H4 (cell line): ENCODE measurements at places on chromosomes 16 and 17.

DNA sequence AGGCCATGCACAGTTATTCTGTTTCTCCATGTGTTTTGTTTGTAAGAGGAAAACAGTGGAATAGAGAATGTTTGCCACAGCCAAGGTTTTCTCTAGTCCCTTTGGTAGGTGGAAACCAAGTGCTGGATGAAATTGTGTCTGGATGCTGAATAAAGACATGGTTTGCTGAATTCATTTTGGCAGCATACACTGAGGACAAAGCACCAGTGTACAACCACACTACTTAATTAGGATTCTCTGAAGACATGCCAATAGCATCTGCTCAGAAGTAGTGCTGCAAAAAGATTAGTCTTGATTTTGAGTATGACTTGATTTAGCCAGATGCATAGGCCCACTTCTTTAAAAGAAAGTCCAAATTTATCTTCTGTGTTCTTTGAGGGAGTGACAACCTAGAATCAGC, 230.5 kb upstream of the CACNG5 start:
- no peak for DNase-seq

GRCh38 chr17:53471514-53471913, 351.2 kb upstream of the KIF2B start:
- no peak for DNase-seq

DNA sequence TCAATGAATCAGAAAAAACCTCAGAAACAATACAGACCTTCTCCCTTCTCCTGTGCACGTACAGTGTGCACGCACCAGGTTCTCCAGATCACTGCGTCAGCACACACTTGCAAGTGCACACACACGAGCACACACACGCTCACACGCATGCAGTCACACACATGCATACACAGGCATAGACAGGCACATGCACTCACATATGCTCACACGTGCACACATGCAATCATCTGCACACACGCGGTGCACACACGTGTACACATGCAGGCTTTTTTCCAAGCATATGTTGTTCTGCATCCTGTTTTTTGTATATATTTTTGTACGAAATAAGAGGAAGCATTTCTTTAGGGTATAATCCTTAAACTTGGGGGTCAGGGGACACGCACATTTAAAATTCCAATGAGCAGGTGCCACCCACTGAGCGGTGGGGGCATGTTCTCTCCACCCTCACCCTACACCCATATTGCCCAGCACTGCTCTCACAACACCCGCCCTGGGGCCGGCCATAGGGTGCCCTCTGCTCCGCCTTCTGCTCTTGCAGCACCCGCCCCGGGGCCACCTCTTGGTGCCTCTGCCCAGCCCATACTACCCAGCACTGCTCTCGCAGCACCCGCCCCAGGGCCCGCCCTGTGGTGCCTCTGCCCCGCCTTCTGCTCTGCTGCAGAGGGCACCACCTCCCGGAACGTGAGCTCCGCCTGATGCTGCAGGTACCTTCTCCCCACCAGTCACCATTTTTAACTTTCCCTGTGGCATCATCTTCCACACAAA, 20.9 kb downstream of the KLHDC4 start:
- no peak for DNase-seq

- no peak for DNase-seq
Measured at GRCh38 chr17:59439262-59439661, 107.8 kb downstream of the YPEL2 start.

DNA sequence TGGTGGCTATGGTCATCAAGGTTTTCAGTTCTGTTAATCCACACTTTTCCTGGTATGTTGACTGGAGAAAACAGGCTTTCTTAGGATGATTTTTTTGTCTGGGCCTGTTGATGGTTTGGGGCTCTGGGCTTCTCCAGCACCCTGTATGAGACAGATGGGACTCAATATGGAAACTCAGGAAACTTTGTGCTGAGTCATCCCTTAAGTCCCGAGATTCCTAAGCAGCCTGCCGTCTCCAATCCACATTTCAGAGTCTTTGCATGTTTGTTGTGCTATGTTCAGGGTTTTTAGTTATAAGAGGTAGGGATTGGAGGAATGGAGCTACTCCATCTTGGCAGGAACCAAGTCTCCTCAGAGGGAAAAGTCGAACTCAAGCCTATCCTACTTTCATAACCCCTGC, 253.3 kb upstream of the FOXF1 start:
- DNase-seq: no peak

DNA sequence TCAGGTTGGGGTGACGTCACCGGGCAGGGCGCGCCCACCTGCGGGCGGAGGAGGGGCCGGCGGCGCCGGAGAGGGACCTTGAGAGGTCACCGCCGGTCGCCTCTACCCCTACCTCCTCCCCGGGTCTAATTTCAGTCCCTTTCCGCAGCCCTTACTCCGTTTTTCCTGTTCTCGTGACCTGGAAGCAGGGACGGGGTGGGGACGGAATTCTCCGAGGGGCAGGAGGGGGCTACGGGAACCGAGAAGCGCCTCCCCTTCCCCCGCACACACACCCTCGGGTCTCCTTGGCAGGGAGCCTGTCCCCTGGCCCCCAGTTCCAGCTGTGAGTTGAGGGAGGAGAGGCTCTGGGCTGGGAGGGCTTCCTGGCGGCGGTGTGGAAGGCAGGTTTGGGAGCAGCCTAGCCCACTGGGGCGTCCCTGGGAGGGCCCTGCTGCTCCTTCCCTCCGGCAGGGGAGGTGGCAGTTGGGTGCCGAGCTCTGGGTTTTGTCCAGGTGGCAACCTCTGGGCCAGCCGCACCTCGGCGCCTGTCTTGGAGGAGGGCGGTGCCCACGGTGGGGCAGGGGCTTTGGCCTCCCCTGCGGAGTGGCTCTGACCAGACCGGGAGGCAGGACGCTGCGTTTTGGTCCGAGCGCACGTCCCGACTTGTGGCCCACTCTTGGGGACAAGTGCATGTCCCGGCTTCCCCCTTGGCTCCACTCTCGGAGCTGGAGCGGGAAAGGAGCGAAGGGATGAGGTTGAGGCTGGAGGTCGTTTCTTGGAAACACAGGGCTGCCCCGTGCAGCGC, 773 bp downstream of the SYNGR3 start:
- DNase-seq: no peak

DNA sequence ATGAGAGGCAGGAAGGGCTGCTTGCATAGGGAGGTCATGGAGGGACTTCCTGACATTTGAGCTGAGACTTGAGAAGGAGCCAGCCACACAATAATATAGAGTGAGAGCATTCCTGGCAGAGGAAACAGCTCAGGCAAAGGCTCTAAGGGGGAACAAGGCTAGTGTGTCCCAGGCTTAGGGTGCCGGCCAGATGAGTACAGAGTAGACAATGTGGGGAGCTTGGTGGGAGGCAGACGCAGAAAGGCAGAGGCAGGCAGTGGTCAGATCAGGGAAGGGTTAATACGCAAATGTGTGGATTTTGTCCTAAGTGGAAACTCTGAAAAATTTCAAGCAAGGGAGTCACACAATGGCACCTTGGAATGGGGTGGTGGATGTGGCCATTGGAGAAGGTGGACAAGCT, 31.3 kb downstream of the CD300LB start:
- no peak for DNase-seq

DNA sequence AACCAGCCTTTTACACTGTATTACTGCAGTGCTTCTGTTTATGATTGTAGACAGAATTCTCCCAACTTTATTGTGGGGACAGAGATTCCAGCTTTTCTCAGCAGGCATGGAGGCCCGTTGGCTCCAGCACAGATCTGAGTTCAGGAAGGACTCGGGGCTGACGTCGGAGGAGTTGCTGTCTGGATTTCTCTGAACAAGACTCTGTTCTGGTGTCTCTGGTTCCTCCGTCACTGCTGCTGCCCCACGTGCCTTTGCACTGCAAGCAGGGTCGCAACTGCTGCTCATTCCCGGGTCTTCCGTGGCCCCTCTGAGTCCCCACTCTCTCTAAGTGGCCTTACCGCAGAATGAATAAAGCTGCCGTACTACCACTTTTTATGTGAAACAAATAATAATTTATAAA, 88.4 kb downstream of the BANP start:
- no peak for DNase-seq

DNA sequence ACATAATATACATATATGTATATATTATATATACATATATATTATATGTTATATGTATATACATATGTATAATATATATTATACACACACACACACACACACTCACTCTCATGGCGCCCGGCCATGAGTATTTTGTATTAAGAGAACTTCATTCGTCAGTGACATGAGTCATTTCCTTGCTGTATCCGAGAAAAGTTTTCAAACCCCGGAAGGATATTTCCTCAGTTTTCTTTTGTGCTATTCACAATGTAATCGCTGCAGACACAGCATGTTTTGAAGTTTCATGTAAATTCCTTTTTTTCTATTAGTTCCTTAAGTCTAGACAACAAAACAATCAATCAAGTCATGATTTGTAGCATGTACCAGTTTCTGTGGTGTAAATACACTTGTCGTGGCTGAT, 33.3 kb downstream of the OR1D5 start:
- no peak for DNase-seq

DNA sequence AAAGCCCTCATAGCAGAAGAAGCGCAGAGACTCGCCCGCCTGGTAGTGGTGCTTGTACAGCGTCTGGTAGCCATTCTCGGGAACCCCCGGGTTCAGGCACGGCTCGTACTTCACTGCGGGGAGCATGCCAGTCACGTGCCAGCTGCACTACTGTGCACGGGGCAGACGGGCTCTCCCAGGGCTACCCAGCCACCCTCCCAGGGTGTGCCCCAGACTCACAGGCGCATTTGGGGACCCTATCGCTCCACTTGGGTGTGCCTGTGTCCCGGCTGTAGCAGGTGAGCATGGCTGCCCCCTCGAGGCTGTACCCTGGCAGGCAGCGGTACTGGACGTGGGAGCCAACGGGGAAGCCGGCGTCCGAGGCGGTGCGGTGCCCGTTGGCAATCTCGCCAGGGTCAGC, 10.3 kb upstream of the CDIPT start:
- no peak for DNase-seq

DNA sequence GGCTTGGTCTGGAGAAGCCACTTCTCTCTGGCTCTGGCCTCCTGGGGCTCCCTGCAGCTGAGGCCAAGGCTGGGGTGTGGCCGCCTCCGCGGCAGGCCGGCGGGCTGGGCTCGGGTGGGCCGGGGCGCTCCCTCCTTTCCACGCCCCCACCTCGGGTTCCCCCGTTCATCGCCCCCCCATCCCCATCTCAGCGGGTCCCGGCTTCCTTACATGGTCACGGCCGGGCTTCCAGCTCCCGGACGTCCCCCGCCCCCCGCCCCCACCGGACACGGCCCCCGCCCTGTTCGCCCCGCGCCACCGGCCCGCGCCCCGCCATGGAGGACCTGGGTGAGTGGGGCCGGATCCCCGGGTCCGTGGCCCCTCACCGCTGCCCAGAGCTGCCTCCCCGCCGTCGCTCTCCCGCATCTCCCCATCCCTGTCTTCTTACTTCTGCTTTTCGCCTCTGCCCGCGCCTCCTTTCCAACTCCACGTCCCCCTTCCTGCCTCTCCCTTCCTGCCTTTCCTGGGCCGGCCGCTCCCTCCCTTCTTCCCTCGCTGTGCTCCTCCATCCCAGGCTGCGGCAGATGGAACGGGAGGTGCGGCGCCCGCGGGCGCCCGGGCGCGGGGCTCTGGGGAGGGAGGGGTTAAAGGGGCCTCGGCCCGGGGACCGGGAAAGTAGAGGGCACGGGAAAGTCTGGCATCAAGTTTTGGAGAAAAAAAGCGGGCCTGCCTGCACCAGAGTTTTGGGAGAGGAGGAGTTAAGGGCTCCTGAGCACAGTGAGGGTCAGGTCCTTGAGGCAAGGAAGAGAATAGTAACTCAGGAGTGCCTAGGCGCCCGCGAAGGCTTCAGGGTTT, at the start of gene TGFB1I1:
TSS of gene TGFB1I1 (plus strand) at position 278 of the 834 bp plus-strand sequence. CDS start at position 315, 37 bp downstream.
- peak; percentile 45 for DNase-seq

DNA sequence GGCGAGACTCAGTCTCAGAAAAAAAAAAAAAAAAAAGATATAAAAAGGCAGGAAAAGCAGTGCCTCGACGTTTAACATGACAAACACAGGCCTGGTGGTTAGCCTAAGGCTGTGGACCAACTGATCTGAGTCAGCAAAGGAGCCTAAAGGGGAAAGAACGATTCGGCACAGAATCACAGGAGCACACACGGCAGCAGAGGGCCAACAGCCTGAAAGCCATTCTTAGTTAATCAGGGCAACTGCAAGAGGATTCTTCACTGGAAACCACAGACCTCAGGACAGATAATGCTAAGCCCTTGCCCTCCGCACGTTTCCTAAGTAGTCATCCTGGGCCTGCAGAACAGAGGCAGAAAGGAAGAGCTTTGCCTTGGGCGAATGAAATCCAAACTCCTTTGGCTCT, 14.7 kb downstream of the TMEM11 start:
- no peak for DNase-seq

GRCh38 chr17:4125552-4125951, 17.3 kb downstream of the ZZEF1 start:
- no peak for DNase-seq

DNA sequence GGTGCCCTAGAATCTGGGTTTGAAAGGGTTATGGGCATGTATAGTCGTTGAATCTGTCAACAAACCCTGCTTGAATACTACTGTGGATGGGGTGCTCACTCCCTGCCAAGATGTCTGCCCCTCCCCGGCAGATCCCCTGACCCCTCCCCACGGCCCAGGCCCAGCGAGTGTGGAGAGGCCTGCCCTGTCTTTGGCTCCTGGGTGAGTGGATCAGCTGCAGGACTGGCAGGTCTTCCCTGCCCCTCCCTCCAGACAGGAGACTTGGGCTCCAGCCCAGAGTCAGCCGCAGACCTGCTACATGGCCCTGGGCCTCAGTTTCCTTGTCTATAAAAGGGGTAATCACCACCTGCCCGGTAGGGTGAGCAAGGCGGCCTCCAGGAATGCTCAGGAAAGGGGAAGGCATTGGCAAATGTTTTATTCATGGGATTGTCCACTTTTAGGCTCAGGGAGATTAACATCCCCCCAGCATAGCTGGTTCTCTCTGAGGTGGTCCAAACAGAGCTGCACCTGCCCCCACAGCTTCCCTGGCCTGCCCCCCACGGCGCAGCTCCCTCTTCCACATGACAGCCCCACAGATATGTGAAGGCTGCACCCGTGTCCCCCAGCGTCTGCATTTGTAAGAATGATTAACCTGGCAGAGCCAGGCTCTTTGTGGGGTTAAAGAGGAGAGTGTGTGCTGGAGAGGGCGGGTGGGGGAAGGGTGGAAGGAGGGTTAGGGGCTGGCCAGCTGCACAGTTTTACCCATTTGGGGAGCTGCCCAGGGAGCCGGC, 18.5 kb upstream of the SPNS2 start:
- no peak for DNase-seq

- no peak for DNase-seq
Measured at GRCh38 chr16:84074721-84075120, 32.1 kb upstream of the SLC38A8 start.

GRCh38 chr16:80803339-80804055, 901 bp downstream of the CDYL2 start:
- no peak for DNase-seq

- no peak for DNase-seq
Measured at GRCh38 chr16:71956486-71956885, 43.7 kb downstream of the PKD1L3 start.

- DNase-seq: no peak
Measured at GRCh38 chr16:88295671-88296436, 86.9 kb upstream of the ZNF469 start.

DNA sequence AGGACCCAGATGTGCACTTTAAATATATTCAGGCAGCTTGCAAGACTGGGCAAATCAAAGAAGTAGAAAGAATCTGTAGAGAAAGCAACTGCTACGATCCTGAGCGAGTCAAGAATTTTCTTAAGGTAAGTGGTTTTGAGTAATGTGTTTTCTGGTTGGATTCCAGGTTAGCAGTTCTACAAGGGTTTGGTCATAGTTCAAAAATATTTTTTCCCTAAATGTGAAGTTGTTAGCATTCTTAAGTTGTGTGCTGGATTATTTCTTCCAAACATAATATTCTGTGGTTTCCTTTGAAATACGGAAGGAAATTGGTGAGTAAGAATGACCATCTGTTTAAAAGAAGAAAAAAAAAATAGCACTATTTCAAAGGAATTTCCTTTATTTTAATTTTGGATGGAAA, 38.4 kb downstream of the PTRH2 start:
- DNase-seq: peak; percentile 61
